IPS-NIHi11 (cell line): ENCODE measurements at places on chromosomes 2 and 18.
A peak's percentile ranks its signal among the peaks of the same experiment; 100 is the strongest.

- no peak for DNase-seq
These were observed 71.2 kb downstream of the MYO1B start for GRCh38 chr2:191316246-191316994.

DNA sequence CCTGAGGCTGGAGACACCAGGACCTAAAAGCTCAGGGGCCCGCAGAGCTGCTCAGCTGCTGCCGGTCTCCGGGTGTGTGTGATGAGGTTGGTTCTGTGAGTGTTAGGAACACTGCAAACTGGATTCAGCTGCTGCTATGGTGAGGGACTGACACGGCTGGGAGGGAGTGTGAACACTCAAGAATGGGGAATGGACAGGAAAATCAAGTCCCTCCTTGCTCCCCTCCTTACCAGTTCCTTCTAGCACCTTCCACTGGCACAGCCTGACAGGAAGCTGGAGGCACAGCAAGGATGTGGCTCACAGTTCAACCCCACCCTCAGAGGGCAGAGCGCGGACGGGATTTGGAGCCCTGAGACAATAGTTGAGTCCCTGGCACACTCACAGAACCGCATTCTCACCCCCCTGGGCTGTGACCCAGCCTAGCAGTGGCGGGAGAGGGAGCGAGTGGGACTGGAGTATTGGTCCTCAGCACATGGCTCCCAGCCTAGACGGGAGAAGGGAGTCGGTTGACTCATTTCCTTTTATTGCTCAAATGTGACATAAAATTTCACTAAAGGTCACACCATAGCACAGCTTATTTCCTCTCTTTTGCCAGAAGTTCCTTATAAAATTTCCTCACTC is 42.5 kb downstream of the LRRC30 start:
- no peak for DNase-seq

- peak; percentile 56 for DNase-seq
These were observed 3.1 kb downstream of the BCL11A start for GRCh38 chr2:60550178-60550983.

DNA sequence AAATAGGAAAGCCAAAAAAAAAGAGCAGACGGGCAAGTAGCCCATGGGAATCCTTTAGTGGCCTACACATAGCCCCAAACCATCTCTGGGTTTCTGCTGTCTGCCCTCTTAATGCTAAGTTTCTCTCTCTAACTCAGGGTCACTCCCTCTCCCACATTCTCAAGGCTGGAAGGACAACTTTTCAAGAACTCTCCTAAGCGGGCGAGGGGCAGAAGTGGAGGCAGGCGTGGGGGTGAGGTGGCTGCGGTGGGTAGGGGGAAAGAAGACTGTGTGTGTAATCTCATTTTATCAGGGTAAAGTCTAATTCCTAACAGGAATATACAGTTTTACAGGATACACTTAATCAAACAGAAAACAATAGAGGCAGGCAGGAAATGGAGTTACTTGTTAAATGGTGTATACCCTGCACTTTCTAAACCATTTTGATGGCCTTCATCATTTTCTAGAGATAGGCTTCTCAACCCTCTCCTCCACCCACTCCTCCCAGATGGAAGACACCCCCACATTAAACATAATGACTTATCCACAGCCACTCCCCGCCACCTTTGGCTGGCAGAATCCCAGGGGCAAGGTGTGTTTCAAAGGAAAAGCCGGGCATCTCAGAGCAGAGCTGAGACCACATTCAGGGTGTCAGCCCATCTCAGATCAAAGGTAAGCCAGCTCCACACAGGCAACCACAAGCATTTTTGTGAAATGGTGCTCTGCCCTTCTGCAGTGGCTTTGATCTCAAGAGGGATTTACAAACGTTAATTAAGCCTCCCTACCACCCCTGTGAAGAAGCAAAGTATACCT is 6.8 kb downstream of the SMAD7 start:
- no peak for DNase-seq

DNA sequence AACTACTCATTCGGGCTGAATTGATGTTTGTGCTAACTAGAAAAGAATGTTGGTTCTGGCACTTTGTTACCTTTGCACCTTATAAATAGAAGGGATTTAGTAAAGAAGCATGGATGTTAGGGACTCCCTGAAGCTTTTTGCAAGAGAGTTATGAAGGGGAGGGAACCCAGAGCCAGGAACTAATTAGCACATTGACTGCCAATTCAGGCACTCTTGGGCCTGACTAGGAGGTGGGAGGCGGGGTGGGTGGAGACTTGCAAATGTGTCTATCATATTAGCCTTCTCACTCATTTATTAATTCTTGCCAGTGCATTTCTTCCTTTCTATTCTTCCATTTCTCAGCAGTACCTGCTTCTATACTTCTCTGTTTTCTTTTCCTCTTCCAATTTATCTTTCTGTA is 1022.4 kb downstream of the TMEM182 start:
- peak; percentile 11 for DNase-seq

GRCh38 chr2:128538396-128538795 is 219.7 kb upstream of the HS6ST1 start:
- DNase-seq, result no peak

- no peak for DNase-seq
These were observed 330.0 kb upstream of the POU3F3 start for GRCh38 chr2:104523921-104524320.

GRCh38 chr18:46426021-46426678 is 230.9 kb downstream of the LOXHD1 start:
- no peak for DNase-seq

GRCh38 chr2:203662951-203663350 is 43.5 kb upstream of the CD28 start:
- DNase-seq, result no peak

DNA sequence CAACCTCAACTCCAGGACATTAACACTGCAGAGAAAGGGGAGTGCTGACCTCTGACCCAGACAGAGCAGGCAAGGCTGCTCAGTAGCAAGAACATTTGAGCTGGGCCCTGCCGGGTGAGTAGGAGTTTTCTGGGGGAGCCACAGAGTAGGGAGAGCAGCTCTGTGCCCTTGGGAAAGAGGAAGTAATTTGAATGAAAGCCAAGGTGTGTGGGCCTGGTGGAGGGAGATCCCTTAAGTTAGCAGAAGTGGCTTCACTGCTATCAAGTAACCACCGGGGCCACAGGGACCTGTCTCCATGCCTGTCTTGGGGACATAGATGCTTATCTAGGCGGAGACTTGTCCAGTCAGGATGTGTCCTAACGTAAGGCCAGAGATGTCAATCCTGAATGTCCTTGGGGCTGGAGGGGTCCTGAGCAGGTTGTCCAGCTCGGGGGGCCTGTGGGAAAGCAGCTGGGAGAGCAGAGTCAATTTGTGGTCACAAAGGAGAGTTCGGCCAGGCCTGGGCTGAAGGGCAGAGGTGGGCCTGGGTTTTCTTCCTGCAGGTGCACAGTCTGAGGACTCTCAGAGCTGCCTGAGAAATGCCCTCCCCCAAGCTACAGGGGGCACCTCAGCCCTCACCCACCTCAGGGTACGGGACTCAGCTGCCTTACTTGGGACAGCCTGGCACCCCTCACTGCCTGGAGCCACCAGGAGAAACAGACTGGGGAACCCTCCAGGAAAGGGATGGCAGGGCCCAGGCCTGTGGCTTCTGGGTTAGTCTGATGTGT is 15.0 kb upstream of the OTOF start:
- no peak for DNase-seq

- DNase-seq, result no peak
These were observed 837.3 kb downstream of the GALR1 start for GRCh38 chr18:78086931-78087330.

GRCh38 chr2:73947412-73948018 is 20.8 kb downstream of the DGUOK start:
- no peak for DNase-seq

- no peak for DNase-seq
These were observed 48.2 kb downstream of the COL4A4 start for GRCh38 chr2:227115761-227116160.

DNA sequence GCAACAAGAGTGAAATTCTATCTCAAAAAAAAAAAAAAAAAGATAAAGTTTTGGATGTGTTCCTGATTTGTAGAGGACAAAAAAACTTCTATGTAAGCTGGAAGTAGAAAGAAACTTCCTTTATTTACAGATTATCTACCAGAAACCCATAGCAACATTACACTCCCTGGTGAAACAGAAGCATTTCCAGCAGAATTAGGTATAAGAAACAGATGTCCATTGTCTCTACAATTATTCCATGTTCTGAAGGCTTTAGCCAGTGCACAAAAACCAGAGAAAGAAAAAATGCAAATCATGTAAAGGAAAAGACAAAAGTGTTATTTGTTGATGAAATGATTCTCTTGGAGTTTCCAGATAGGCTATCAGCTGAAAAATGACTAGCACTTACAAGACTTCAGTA is 4.9 kb downstream of the TUBB6 start:
- no peak for DNase-seq

DNA sequence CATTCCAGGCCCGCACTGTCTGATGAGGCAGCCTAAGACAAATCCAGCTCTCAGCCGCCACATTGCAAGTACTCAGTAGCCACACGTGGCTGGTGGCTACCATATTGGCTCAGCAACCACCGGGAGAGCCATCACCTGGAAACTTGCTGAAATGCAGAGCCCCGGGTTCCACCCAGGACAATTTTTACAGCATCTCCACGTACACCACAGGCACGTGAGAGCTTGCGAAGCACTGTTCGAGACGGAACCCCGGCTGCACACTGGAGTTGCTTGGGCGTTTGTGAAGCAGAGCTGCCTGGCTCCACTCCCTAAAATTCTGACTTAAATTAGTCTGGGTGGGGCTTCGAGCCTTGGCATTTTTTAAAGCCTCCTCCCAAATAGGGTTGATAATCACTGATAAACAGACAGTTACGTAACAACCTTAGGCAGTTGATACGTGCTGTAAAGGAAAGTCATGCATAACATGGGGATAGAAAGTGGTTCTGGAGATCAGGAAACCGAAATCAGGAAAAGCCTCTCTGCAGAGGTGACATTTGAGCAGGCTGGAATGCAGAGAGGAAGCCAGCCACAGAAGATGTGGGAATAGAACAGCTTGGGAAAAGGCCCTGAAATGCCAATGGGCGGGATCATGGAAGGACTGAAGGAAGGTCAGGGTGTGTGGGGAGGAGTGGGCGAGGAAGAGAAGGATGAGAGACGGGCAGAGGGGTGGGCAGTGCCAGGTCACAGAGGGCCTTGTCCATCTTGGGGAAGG is 6.2 kb downstream of the ASAP2 start:
- no peak for DNase-seq

DNA sequence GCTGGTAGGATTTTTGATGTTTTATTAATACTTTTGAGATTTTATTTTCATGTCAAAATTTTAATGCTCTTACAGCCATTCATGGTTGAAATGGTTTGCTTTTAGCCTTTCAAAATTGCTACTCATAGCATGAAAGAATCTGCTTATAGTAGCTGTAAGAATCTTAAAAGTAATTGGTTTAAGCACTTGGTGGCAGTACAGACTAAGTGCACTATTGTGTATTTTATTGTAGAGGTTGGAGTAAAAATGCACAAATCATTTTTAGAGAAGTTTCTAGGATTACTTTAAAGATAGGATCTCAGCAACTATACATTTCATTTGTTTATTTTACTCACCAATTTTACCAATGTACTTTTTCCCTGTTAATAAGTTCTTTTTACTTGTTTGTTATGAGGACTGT is 205.8 kb downstream of the SPAG16 start:
- no peak for DNase-seq

DNA sequence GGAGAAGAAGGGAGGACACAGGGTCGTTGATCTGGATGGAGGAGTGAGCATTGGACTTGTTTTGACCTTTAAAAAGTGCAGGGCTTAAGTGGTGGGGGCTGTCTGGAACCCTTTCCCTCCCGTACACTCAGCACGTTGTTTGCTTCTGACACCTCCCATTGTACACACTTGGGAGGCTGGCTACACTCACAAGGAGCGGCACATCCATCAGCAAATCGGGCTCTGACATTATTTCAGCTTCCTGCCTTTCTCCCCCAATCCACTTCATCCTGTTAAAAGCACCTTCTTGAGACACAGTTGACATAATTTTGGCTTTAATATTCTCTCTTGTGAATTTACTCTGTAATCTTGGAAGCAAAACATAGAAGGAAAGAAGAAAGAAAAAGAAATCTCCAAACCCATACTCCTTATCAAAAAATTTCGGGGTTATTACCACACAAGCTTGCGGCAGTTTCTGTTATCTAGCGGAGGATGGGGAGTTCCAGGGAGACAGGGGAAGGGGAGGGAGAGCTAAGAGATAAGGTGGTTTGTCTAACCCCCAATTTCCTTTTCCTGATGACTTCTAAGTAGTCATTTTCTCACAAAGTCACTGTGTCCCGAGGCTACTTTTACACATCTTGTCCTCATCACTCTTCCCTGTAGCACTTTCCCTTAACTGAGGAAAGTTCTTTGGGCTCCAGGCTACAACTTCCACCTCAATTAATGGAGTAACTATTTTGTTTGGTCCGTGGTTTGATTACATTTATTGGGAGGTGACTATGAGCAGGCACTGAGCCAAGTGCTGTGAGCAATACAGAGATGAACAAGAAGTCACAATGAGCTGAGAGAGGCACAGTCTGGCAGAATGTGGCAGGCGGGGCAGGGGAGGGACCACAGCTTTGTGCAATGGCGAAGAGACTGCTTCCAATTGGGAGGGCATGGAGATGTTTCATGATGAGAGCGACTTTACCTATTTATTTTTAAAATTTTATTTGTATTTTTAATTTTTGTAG is 240.1 kb upstream of the MEX3C start:
- DNase-seq, result no peak

- no peak for DNase-seq
These were observed 55.0 kb downstream of the RPL37A start for GRCh38 chr2:216553482-216554240.

DNA sequence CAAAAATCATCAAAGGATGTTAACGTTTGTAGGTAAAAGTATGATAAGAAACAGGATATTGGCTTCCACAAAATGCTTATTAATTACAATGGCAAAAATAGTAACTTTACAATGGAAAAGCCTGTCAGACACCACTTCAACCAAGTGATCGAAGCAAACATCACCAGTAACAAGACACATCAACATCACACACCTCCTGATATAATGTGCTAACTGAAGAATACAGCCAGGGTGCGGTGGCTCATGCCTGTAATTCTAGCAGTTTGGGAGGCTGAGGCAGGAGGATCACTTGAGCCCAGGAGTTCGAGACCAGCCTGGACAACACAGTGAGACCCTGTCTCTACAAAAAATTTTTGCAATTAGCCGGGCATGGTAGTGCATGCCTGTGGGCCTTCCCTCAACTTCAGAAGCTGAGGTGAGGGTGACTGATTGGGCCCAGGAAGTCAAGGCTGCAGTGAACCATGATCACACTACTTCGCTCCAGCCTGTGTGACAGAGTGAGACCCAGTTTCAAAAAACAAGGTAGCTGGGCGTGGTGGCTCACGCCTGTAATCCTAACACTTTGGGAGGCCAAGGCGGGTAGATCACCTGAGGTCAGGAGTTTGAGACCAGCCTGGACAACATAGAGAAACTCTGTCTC is 15.0 kb downstream of the MGAT4A start:
- DNase-seq, result no peak

GRCh38 chr2:140234116-140234515 is 1453.9 kb upstream of the NXPH2 start:
- DNase-seq, result no peak

DNA sequence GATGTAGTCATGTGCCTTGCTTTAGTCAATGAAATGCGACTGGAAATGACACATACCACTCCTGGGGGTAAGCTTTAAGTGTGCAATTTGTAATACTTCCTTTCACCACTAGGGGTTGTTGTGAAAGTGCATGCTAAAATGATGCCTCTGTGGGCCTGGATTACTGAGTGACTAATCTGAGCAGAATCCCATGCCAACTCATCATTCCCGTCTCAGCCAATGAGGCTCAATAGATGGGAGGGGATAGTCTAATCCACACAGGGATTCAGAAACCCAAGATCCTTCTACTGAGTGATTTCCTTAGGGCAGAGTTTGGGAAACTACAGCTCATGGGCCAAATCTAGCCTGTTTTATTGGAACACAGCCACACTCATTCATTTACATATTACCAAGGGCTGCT is 54.0 kb downstream of the HRH4 start:
- DNase-seq, result peak; percentile 76

GRCh38 chr2:136751406-136751805 is 13.9 kb upstream of the THSD7B start:
- no peak for DNase-seq
